ENCODE measurements at places on chromosomes 7 and 10.

DNA sequence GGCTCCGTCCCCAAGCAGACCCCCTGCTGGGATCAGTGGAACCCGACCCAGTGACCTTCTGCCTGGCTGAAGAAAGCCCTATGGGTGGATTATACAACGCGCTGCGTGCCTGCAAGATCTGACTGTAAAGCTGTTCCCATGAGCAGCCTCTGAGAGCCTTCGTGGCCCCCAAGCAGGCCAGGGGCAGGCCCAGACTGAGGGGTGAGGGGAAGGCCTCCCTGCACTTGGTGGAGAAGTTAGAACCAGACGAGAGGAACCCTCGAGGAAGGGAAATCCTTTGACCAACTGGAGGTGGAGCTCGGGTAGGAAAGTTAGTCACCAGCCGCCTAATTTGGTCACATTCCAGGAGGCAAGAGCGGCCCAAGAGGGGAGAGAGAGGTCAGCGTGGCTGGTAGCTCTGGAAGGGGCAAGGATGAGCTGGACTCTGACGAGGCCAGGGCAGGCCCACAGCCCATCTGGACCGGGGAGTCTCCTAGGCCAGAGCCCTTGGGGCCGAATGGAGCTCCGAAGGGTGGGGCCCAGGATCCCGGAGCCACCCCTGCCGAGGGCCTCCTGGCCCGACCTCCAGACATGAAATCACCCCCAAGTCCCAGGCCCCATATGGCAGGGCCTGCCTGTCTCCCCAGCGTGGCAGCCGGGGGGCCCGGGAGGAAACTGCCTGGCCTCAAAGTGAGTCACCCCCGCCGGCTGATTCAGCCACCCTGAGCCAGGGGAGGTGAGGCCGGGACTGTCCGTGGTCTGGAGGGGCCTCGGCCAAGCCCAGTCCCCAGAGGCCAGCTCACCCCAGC is 23.3 kb upstream of the PDGFA start:
- no peak for DNase-seq

GRCh38 chr7:151454932-151455530 is 15.1 kb upstream of the CRYGN start:
- DNase-seq: no peak

- DNase-seq: no peak
Observed at GRCh38 chr7:90824386-90825307, 228.5 kb downstream of the CDK14 start.

DNA sequence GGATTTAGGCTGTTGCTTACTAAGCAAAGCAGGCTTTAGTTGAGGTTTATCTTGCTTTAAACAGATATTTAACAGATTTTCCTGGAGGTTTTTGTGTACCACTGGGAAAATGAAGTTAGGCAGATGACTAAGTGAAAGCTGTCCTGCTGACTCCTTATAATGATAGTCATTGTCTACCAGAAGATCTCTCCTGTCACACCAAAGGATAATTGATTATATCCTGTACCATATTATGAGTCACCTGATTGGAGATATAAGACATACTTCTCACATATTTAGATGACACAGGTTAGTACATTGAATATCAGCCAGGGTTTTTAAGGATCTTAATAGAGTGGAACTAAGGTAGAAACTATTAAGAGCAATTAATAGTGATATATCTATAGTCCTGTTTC is 68.4 kb downstream of the PTEN start:
- no peak for DNase-seq

GRCh38 chr10:133245439-133246235 is 8.0 kb downstream of the VENTX start:
- no peak for DNase-seq

DNA sequence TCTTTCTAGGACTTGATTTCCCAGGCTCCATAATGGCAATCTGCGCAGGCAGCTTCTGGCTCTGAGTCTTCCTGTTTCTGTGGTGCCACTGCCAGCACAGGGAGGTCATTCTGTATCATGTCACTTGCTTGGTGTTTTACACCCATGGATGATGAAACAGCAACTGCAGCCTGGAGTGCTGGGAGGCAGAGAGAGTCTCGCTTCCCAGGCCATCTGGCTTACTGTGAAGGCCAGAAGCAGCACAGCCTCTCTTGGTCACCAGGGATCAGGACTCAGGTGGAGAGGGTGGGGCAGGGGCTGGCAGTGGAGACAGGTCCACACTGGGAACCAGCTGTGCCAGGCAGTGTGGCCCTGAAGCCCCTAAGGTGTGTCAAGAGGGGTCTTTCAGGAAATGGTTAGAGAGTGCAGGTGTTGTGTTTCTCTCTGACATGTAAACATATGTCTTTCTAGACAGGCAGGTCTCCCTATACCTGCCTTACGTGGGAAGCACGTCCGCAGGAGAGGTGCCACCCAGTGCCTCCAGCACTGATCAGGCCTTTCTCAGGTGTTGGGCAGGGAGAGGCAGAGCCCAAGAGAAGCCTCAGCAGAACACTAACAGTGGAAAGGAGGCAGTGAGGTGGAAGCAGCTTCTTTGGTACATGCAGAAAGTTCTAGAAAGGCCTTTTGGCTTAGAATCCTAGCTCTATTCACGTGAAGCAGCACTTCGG is 71.4 kb downstream of the INSIG1 start:
- DNase-seq: no peak

- DNase-seq: peak; percentile 36
Observed at GRCh38 chr10:5490698-5491464, 8.5 kb downstream of the CALML5 start.

DNA sequence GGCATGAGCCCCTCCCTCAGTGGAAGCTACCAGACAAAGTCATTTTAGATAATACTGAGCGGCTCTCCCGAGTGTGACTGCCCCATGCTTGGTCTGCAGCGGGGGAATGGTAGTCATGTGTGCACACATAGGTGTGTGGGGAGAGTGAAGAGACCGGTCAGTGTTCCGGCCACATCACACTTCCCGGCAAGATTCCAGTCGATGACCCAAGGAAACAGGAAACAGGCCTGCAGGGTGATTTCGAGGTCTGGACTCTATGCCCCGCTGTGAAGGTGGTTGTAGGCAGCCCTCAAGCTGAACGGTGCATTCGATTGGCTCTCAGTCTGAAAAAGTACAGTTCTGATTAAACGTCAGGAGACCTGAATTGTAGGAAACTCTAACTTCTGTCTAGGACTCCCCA is 73.2 kb downstream of the SYPL1 start:
- DNase-seq: no peak

DNA sequence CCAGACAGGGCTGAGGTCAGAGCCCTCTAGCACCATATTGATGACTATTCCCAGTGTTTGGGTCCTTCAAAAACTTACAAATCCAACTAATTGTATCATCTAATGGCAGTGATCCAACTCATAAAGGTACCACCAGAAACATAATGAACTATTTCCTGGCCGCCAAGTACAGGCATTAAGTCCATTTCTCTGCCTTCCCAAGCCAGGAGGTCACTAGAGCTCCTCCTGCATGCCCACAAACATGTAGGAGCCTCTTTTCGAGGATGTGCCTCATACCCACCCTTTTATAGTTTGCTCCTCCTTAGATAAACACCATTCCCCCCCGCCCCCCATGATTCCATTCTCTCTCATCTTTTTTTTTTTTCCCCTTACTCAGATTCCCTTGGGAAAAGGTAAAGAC is 91.3 kb downstream of the CHN2 start:
- no peak for DNase-seq

DNA sequence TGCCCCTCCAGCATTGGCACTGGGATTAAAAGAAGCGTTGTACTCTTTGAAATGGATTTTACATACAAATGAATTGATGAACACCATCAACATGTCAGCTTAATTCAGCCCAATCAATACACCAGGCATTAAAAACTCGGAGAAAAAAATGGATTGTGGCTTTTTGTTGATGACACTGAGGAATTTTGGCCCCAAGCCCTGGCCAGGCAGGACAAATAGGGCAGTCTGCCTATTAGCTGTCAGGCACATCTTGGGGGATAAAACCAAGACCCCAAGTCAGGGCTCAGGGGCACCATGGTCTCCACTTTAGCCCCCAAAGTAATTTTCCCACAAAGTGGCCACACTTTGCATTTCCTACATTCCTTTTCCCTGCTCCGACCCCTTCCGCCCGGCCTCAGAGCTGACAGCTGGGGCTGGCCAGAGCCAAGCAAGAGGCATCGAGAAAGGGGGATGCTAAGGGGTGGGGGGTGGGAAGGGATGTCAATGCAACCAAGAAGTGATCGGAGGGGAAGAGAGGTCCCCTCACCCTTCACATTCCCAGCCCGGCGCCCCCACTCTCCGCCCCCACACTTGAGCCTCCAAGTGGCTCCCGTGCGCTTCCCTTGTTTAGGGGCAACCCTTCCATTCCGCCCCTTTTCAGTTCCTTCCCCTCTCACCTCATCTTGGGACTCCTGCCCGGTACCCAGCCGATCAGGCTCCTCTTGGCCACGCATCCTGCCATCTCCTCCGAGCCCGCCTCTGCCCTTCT is 711 bp downstream of the HIP1 start:
- DNase-seq: no peak

DNA sequence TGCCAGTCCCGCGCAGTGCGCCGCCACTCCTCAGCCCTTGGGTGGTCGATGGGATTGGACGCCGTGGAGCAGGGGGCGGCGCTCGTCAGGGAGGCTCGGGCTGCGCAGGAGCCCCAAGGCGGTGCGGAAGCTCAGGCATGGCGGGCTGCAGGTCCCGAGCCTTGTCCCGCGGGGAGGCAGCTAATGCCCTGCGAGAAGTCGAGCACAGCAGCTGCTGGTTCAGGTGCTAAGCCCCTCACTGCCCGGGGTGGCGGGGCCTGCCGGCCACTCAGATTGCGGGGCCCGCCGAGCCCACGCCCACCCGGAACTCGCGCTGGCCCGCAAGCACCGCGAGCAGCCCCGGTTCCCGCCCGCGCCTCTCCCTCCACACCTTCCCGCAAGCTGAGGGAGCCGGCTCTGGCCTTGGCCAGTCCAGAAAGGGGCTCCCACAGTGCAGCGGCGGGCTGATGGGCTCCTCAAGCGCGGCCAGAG is 14.4 kb upstream of the WASL start:
- DNase-seq: no peak

DNA sequence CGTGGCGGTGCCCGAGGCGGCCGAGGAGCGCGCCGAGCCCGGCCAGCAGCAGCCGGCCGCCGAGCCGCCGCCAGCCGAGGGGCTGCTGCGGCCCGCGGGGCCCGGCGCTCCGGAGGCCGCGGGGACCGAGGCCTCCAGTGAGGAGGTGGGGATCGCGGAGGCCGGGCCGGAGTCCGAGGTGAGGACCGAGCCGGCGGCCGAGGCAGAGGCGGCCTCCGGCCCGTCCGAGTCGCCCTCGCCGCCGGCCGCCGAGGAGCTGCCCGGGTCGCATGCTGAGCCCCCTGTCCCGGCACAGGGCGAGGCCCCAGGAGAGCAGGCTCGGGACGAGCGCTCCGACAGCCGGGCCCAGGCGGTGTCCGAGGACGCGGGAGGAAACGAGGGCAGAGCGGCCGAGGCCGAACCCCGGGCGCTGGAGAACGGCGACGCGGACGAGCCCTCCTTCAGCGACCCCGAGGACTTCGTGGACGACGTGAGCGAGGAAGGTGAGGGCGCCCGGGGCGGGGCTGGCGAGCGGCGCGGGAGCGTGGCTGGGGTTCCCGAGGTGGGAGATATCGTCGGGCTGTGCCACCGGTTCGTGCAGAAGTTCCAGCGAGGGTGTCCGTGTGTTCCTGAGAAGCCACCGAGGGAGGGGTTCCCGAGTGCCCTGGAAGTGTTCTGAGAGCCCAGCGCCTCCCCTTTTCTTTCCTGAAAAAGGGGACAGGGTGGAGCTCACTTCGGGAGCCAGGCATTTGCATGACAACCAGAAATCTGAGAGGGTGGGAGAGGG is 495 bp downstream of the EIF3B start:
- peak; percentile 13 for DNase-seq

DNA sequence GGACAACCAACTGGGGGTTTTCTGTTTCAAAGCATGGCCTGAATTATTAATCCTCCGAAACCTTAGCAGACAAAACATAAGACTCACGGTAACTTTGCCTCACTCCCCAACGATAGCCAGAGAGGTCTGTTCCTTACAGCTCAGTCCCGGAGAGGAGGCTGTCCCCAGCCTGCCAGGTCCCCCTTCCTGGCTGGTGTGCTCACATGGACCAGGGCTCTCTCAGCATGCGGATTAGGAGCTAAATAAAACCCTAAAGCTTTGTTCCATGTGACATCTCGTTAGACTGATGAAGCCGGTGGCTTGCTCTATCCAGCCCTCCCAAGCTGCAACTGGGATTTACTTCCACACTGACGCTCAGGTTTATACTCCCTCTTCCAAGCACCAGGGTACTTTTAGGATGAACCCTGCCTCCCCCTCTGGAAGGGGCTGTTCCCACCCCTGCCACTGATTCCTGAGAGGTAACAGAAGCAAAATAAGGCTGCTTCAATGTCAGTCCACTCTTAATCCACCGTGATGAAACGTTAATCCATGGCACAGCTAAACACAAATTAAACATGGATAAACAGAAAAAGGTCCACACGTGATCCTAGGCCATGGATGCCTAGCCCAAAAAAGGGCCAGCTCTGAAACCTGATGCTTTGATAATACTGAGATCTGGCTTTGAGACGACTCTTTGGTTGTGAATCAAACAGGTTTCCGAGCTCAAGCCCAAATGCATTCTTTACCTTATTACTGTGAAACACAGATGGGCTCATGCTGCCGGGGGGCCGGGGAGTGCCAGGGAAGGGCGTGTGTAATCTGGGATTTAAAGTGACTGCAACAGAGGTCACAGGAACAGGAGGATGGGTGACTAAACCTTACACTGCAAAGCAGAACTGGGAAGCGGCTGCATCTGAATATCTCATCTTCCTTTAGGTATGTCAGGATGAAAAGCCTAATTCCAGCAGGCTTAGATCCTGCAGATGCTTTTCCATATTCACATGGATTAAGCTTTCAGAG is 86.2 kb downstream of the ZRANB1 start:
- DNase-seq: no peak

DNA sequence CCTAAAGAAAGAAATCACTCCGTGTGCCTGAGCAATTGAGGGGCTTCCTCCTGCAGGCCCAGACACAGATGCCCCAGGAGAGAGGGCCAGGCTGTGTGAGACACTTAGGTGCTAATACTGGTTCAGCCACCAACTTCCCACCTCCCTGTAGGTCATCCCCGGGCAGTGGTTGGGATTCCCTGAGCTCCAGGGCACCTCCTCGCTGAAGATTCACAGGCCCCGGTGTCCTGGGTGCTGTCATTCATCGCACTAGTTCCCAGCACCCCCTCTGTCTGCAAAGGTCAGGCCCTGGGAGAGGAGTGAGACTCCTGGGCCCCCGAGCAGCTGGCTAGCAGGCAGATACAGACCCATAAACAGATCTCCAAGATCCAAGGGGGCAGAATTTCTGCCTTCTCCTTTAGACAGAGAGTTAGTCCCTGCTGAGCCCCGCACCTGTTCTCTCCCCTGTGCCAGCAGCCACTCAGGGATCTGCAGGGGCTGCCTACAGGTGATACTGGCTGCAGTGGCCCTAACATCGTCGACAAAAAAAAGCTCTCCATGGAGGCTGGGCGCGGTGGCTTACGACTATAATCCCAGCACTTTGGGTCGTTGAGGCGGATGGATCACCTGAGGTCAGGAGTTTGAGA is 38.2 kb upstream of the GTF2I start:
- no peak for DNase-seq

- no peak for DNase-seq
Observed at GRCh38 chr7:54678763-54679489, 80.1 kb downstream of the SEC61G start.

- DNase-seq: no peak
Observed at GRCh38 chr10:29555746-29556481, 78.9 kb downstream of the SVIL start.

Data from germinal center (tissue), 1 donor.